ENCODE measurements at places on chromosomes 7 and 10.

DNA sequence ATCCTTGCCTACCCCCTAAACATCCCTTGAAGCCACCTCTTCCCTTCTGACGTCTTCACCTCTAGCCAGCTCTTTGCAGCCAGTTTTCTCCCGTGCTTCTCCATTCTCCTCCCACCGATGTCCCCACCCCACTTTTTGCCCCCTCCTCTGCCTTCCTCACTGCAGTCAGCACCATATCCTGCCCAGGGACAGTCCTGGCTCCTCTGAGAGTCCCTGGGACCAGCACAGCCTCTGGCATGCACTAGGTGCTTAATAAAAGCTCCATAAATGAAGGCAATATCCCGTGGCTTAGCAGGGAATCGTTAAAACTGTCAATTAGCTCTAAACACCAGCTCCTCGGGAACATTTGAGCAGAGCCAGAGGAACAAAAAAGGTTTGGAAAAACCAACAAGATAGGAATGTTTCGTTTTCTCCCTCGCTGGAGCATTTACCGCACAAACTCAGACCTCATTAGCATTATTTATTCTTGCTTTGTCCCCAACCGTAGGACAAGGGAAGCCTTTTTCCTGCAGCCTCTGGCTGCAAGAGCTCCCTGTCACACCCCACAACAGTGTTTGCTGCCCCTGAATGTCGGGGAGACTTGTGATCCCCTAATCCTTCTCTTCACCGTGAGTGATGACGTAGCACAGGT, 16.1 kb downstream of the MYL10 start:
- no peak for DNase-seq

DNA sequence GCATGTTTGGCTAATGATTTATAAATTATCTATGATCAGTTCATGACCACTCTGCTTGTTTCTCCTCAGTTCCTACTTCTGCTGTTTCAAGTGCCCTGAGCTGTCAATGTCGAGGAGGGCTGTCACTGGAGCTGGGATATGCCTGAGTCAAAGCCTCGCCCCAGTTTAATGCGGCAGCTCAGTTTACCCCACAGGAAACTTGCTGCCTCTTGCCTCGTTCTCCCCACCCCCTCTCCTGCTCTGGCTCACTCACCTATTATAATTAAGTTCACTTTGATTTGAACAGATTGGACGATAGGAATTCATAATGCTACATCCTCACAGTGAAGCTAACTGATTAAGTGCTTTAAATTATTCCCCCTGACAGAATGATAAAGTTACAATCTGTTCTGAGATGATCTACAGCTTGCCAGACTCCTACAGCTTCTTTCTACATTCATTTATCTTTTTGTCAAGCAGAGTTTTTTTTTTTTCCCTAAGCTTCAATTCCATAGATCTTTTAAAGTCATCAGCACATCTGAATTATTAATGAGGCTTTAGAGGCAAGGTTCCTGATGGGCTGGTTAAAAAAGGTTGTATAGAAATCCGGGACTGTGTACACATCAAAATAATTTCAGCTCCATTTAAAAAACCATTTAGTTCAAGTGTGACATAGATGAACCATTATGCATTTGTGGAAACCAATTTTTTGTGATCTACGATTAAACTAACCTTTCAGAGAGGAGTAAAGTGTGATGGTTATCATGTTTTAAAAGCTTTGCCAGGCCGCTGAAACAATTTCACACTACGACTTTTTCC, 758.3 kb downstream of the KCNMA1 start:
- DNase-seq: no peak

GRCh38 chr7:103538964-103539709, 93.1 kb upstream of the SLC26A5 start:
- no peak for DNase-seq

DNA sequence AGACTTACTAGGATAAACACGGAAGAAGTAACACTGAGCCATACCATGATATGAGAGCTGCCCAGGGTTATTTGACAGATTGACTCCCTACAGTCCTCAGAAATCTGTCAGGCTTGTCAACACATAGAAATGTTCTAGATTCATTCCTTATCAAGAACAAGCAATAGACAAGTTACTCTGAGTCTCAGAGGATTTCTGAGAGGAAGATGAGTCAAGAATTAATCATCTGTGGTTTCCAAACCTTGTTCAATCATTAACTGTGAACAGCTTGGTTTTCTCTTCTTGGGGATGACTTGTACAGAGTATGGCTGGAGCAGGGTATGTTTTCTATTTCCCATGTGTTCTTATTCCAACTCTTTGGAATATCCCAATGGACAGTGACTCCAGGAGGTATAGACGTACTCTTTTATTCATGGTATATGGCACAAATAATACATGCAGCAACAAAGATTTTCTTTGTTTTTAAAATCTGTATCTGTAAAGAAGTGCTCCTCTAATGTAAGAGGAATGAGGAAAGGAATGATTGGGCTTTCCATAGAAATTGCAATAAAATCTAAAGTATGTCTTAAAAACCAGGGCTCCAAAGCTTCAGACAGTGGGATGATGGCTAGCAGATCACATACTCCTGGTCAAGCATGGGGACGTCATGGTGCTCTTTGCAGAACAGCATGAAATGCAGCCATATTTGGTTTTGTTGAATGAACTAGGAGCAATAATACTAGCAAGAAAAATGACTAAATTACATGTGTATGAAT, 11.9 kb upstream of the SFR1 start:
- DNase-seq: no peak

DNA sequence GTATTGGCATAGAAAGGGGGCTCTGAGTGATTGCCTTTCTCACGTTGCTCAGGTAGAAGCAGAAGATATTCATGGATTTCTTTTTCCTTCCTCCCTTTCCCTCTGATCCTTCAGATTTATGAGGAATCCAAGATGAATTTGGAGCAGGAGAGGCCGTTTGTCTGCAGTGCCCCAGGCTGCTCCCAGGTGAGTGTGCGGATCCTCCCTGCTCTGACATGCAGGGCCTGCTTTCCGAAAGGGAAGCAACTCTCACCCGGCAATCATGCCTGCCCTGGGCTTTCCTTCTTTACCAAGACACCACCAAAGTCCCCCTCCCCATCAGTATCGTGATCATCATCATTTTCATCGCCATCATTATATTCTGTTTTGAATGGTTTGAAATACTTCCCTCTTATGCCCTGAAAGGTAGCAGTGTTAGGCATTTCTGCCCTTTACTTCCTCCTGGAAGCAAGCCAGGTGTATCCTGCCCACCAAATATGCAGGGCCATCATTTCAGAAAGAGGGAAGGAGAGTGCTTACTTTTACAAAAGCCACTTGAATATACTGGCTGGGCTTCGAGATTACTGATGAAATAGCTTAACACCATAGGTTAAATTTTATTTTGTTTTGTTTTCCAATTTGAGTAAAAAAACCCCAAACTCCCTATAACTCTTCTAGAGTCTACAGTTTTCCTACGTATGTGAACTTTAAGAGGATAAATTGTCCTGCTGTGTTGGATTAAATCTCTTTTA, 75.9 kb downstream of the CREB5 start:
- no peak for DNase-seq

- DNase-seq: no peak
Observed at GRCh38 chr7:150961510-150962289, 16.4 kb downstream of the KCNH2 start.

DNA sequence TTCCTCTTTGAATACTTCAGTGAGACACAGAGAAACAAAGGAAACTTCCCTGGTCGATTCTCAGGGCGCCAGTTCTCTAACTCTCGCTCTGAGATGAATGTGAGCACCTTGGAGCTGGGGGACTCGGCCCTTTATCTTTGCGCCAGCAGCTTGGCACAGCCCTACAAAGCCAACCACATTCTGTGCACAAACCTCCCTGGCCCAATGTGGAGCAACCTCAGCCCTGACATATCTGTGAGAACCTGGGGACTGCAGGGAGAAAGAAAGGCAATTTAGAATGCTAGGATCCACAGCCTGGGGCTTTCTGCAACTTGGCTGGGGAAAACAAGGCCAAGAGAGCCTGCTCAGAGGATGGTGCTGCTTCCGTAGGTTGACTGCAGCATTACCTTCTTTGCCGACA, 63.5 kb upstream of the PRSS58 start:
- no peak for DNase-seq

GRCh38 chr7:35768346-35768745, 32.5 kb upstream of the SEPTIN7 start:
- no peak for DNase-seq
